ENCODE measurements at places on chromosomes 3 and 15.

DNA sequence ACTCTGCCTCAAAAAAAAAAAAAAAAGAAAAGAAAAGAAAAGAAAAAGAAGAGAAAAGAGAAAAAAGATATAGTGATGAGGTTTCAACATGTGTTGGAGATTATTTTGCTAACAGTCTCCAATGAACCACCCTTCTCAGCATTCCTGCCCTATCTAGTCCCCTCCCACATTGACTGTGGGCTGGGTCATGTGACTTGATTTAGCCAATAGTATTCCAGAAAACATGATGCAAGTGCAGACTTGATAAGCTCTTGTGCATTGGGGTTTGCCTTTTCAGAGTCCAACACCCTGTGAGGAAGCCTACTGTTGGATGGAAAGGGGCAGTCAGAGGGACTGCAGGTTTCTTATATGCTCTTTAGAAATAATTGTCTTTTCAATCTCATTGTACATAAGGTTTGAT, 37.8 kb upstream of the MED12L start:
- no peak for DNase-seq

GRCh38 chr15:36882487-36883131, 217.7 kb downstream of the MEIS2 start:
- DNase-seq = no peak

- DNase-seq = no peak
Observed at GRCh38 chr3:120177707-120178306, 83.6 kb upstream of the GSK3B start.

DNA sequence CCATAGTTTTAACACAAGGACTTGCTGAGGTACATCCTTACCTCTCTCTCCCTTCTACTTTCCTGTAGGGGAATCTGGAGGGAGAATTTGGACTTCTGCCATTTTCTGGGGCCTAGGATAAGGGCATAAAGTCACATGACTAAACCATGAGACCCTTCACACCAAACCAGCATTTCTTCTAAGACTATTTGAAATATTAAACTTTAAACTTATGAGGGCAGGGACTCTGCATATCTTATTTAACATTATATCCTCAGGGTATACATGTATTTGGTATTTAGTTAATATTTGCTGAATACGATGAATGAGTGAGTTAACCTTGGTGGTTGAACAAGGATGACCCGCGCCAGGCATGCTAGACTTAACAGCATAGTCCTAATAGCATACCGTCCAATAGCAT, 63.4 kb downstream of the USP13 start:
- DNase-seq = no peak

- no peak for DNase-seq
Observed at GRCh38 chr3:23254282-23254681, 51.2 kb downstream of the UBE2E2 start.
